ENCODE measurements at places on chromosomes 13 and 19. TPM values are rescaled to one million over a fixed set of nuclear protein-coding genes. Genes with fewer than 3 reads are reported as not detected.

DNA sequence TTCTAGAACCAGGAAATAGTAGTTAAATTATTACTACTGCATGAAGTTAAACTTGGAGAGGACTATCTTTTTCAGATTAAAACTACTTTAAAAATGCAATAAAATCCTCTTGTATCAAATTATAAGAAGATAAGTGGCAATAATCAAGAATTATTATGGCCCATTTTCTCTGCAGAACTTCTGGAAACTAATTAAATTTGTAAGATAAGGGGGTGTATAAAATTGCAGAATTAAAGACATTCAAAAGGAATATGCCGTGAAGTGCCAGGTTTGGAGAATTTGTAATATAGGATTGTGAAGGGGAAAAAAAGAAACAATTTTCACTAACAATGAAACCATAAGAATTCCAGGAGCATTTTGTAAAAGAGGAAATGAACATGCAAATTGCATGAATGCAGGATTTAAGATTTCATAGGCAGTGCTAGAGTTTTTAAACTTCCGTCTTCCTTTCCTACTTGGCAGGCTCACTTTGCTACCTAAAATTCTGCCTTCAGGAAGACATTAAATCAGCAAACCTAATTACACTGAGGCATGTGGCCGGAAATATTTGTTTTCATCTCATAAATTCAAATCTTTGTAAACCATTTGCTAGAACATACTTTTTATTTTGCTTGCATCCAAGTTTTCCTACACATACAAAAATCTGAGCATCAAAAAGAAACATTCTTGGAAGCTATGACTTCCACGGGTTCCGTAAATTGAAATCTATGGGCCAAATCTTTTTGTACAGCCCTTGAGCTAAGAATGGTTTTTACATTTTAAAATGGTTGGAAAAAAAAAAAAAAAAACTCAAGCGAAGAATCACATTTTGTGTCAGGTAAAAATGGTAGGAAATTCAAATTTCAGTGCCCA is 166.9 kb downstream of the DCLK1 start:
- DNase-seq, result no peak
- no peak overlapping the region for H3K4me3 ChIP-seq
- no peak overlapping the region for H3K27ac ChIP-seq

DNA sequence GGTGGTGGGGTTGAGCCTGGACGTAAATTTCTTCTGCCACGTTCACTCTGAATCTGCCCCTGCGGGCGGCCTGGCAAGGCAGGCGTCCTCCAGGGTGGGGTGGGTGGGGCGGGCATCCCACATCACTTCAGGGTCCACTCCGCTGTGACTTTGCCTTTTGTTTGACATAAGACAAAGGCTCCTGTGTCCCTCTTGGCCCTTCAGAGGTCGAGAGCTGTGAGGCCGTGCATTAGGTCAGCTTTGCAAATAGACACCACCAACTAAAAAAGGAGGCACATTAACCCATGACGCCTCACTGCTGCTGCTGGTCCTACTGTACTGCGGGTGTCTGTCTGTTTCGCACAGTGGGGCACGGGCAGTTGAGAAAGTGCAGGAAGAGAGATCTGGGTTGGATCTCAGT is 10.5 kb upstream of the ZNF536 start:
- no peaks in the 10 kb centered on the region for H3K36me3 ChIP-seq
- no peak overlapping the region for H3K4me3 ChIP-seq
- no peak overlapping the region for H3K27ac ChIP-seq
- DNase-seq, result no peak
- H3K4me1 ChIP-seq, result no peaks in the 10 kb centered on the region
- H3K27me3 ChIP-seq, result no peaks in the 10 kb centered on the region

DNA sequence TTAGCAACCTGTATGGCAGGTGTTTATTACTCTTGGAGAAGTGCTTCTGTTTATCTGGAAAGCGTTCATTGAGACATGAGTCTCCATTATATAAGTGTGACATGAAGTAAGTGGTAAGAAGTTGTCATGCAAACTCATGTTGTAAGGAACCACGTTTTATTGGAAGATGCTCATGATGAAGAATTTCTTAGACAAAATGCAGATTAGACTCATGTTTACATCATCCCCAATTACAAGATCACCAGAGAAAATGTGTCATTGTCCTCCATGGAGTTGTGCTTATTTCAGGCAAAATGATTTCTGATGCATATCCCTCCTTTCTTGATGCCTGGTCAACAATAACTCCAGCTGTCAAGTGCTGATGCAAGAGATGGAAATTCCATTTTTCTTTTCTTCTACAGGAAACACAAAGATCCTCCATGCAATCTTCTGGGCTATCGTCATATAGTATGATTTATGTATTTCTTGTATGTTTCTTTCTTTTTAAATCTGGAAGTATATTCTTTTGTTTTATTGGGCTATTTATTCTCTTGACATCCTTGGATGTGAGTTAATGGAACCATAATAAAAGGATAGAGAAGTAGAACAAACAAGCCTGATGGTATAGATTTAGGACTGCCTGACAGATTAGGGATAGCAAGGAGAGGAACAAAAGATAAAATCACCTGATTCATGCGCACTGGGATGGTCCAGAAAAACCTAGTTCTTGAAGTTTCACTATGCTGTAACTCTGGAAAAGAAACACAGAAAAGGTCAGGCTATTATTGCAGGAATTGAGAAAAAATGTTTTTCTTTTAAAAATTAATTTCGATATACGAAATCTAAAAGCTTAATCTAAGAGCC is 50.7 kb upstream of the DIAPH3 start:
- no peak for DNase-seq
- H3K27me3 ChIP-seq, result no peaks in the 10 kb centered on the region
- no peak overlapping the region for H3K27ac ChIP-seq
- no peaks in the 10 kb centered on the region for H3K36me3 ChIP-seq

- no peak overlapping the region for H3K27ac ChIP-seq
- H3K36me3 ChIP-seq, result peaks cover 14% of the 10 kb centered on the region
- no peaks in the 10 kb centered on the region for H3K4me1 ChIP-seq
Observed at GRCh38 chr13:32622827-32623226, 36.6 kb downstream of the PDS5B start.

The CYP2S1 gene
- 0.67 TPM for polyA plus RNA-seq
